ENCODE measurements at places on chromosomes 5 and 9. TPM values are rescaled to one million over a fixed set of nuclear protein-coding genes. Genes with fewer than 3 reads are reported as not detected.

Gene CARD19
- 23.3 TPM for total RNA-seq

Gene CCNG1
- total RNA-seq = 382 TPM

Gene IFNK
- total RNA-seq = not detected

Gene FSTL4
- 0.18 TPM for total RNA-seq

Gene SOWAHA
- not detected for total RNA-seq

Gene CENPH
- 10.8 TPM for total RNA-seq

Gene DNAH5
- total RNA-seq = 4.7 TPM

Gene DMRT3
- total RNA-seq = not detected

Gene KIF27
- 1.6 TPM for total RNA-seq

Gene COL15A1
- total RNA-seq = 1.9 TPM

Gene ADRB2
- total RNA-seq = 3.4 TPM

Gene FAM200C
- 6.7 TPM for total RNA-seq

Gene SOHLH1
- total RNA-seq = not detected

Gene SAXO1
- under 0.01 TPM for total RNA-seq

Gene ADCY2
- total RNA-seq = not detected

Gene FAM81B
- not detected for total RNA-seq

Data from IMR-90 (cell line).